ENCODE measurements at places on chromosomes 16 and 17.
A peak's percentile ranks its signal among the peaks of the same experiment; 100 is the strongest.

DNA sequence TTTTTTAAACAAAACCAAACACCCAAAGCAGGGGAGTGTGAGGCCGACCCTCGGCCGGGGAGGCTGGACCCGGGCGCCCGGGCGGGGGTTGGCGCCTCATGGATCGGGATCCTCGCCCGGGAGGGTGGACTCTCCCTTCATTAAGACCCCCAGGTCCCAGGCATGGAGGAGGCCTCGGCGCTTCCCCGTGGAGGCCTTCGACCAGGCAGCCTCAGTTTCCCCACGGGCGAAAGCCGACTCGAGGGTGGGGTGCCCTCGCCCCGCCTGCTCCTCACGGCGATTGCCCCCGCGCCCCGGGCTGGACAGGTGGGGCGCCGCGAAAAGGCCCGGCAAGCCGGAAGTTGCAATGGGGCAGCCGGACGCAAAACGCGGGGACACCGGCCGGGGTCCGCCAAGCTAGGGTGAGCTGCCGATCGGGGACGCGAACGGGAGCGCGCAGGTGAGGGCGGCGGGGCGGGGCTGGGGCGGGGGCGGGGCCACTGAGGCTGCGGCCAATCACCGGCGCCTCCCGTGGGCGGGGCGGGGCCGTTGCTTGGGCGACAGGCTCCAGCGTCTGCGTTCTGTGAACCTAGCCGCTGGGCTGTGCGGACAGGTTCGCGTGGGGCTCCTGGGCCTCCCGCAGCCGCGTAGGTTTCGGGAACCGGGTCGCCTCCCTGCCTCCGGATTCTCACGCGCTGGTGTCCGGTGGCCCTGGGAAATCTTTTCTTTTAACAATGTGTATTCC lies 6.0 kb upstream of the ZNF205 start:
- peak; percentile 85 for DNase-seq

DNA sequence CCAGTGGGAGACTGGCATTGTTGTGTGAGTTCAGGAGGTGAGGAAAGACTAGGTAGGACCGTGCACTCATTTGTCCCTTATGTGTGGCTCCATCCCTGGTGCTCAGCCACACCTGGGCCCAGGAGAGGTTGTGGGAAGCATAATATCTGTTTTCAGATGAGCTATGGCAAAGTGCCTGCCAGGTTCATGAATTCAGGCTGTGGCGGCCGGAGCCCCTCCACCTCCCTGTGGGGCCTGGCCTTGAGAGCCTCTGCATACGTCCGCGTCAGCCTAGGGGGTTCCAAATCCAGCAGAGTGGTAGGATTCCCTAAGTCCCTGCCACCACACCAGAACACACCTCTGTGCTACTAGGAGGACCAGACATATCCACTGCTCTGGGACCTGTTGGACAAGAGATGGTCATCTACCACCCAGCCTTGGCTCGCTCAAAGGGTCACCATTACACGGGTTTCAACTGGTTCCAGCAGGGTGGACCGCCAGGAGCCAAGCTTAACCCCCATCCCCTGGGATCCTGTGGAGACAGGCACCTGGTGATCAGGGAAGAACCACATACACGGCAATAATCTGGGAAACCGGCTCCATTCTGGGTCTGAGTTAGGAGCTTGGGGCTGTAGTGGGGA lies 2.0 kb downstream of the B3GNT9 start:
- no peak for DNase-seq

DNA sequence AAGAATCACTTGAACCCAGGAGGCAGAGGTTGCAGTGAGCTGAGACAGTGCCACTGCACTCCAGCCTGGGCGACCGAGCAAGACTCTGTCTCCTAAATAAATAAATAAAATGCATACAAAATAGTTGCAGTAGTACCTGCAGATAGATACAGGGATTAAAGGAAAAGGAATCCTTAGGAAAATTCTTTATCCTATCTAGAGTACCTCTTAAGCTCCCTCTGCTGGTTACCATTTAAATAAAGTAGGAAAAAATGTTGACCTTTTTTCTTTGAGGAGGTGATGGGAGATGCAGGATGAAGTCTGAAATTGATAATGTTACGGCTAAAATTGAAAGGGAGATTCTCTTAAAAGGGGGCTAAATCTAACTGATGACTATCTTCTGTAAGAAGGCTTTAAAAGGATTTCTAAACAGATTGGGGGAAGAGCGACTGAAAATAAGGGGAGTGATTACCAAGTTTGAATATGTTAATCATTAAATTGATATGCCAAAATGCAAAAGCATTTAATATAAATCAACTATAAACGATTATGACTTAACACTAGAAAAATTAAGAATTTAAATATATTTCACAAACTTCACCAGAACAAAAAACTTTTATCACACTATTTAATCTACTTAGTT lies 29.4 kb downstream of the C16orf87 start:
- DNase-seq = no peak

- DNase-seq = no peak
Measured at GRCh38 chr16:72658888-72659717, 388.8 kb downstream of the ZFHX3 start.

DNA sequence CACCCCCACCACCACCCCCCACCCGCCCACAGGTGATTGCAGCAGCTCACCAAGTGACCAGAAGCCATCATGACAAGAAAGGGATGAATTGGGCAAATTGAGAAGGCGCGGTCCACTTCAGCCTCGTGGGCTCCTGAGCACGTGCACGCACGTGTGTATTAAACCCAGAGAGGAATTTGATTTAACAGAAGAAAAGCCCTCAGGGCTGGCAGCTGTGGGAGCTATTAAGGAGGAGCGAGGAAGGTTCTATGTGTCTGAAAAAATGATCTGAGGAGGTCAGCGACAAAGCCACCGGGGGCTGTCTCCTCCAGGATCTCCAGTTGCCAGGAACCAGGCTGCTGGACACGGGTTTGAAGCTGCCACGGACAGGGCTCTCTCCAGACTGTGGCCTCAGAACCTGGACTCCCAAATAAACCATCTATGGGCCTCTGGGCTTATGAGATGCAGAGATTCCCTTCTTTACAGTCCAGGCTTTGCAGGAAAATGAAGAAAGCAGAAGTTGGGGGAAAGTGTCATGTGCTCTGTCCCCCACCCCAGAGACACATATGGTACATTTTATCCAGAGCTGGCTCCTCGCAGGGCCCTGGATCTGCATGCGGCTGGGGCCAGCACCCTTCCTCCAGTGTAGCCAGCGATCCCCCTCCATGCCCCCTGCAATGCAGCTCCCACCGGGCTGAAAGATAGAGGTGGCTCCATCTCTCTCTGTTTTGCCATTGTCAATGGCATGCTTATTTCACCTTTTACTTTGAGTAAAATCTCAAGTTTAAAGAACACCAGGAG lies 219.7 kb upstream of the RPL38 start:
- no peak for DNase-seq

DNA sequence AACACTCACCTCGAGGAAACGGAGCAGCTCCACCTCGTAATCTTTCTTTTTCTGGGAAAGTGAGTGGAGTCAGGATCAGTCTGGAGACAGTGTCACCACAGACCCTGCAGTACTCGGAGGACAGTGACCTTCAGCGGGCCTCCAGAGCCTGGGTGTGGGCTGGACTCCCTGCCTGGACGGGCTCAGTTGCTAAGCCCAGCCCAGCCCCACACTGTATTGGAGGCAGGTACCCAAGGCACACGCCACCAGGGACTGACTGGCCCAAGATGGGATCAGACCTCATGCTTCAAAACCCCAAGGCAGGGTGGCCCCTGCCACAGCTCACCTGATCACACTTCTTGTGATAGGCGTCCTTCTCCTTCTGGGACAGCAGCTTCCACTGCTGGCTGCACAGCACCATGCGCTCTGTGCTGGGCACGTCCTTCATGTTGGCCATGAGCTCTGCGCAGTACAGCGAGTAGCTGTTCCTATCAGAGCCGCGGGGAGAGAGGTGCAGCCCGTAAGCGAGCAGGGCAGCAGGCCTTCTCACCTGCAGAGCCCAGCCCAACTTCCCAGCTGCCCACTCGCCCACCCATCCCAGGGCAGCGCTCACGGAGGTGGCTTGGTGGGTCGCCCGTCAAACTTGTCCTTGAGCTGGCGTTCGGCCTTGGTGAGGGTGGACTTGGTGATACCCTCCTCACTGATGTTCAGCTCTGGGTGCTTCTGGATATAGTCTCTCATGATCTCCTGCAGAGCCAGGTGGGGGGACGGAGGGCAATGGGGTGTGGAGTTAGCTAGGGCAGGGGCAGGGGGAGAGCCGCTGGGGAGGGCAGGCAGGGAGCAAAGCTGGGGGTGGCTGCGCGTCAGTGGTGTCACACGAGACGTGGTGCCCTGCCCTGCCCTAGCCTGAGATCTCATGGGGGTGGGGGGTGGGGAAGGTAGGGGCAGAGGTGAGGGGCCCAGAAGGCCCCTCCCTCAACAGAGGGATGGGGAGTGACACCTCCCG lies 7.9 kb downstream of the UBTF start:
- no peak for DNase-seq

GRCh38 chr17:8487743-8488142 lies 52.1 kb downstream of the NDEL1 start:
- no peak for DNase-seq

GRCh38 chr17:28917029-28917428 lies 14.2 kb upstream of the DHRS13 start:
- no peak for DNase-seq

GRCh38 chr16:66026211-66026610 lies 340.3 kb upstream of the CDH5 start:
- no peak for DNase-seq

- DNase-seq = no peak
Measured at GRCh38 chr17:49455272-49455861, 39.7 kb upstream of the NGFR start.

- DNase-seq = no peak
Measured at GRCh38 chr17:78819402-78819801, 21.2 kb downstream of the USP36 start.

- DNase-seq = no peak
Measured at GRCh38 chr17:12040478-12040877, 19.8 kb downstream of the MAP2K4 start.

GRCh38 chr16:30136971-30137605 lies 14.1 kb upstream of the MAPK3 start:
- DNase-seq = no peak

DNA sequence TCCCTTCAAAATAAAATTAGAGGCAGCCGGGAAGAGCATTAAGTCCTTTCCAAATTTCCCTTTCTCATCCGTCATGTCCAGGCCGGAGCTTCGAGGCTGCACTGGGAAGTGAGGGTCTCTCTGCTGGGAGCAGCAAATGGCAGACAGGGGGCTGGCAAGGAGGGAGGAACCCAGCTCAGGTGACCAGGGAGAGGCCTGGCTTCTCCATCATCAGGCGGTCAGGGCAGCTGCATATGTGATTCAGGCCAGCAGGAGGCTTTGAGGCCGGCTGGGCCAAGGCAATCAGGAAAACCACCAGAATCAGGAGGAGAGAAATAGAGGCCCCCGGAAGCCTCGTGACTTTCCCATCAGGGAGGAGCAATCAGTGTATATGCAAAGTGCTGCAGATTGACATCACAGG lies 85.0 kb upstream of the RPL38 start:
- no peak for DNase-seq

DNA sequence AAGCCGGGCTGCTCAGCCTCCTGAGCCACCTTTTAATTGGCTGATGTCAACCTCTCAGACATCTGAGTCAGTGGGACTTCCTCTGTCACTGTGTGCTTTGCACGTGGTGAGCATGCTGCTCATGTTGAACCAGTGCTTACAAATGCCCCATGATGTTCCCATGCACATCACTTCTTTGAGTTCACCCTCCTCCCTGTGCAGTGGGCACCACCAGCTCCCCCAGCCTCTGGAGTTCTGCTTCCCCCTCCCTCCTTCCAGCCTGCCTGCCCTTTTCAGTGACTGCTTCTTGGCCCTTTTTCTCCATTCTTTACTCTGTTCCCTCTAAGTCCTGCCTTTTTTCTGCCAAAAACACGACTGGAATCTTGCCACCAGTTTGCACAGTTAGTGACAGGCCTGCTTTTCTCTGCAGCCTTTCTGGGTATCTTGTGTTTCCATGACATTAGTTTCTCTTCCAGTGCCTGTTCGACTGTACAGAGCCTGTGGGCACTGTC lies 41.6 kb downstream of the USP10 start:
- no peak for DNase-seq

GRCh38 chr17:12549499-12550041 lies 116.1 kb upstream of the MYOCD start:
- DNase-seq = no peak

DNA sequence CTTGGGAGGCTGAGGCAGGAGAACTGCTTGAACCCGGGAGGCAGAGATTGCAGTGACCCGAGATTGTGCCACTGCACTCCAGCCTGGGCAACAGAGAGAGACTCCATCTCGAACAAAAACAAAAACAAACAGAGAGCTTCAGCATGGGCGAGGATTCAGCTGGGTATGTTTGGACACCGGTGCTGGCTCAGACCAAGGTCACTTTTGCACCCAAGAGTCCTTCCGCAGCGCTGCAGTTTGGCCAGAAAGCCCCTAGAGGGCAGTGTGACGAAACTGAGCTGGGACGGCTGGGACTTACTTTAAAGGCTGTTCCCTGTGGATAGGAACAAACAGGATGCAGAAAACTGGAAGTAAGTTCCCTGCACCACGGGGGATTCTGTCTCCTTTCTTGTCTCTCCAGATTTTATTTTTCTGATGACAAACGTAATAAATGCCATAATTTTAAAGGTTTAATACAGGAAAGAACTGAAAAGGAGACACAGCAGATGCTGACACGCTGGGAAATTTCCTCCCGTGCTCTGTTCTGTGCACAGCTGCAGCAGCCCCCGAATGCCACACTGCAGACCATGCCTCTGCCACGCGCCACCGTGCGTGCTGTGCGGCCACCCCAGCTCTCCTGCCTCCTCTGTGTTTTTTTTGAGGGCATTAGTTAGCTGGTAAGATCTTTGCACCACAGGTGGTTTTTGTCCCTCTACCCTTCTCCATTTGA lies 25.2 kb upstream of the USP36 start:
- peak; percentile 48 for DNase-seq

Data from stimulated activated CD4-positive, alpha-beta T cell treated with anti-CD3 and anti-CD28 coated beads, Interleukin-4, amount 100 ng/mL, for 4 hours (primary cell).